ENCODE measurements at places on chromosomes 16 and 17.

DNA sequence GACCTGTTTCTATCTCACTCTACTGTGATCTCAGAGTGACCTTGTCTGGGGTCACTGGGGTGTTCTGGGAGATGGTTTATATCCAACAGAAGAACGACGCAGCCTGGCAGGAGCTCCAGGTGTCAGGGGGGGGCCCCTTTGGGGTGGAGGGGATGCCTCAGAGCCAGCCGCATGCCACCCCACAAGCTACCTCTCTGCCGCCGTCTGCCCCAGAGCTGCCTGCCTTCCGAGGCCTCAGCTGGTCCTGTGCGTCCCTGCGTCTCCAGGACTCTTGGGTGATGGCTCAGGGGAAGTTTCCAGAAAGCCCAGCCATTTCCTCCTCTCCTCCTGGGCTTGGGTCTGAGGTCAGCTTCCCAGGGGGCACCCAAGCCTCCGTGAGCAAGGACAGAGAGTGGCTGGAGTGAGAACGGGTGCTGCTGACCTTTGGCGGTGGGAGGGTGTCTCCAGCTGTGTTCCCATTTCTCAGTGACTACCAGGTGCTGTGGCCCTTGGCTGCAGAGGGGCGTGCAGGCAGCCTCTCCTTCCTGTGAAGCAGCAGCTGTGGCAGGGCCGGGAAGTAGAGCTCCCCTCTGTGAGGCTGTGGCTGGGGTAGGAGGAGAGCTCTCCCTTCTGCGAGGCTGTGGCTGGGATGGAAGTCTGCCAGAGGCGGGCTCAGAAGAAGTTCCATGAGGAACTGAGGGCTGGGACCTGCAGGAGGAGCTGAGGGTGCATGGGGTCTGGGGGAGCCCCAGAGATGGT lies 19.8 kb downstream of the JPH3 start:
- no peaks in the 10 kb centered on the region for H3K36me3 ChIP-seq
- H3K4me1 ChIP-seq, result peaks cover 6% of the 10 kb centered on the region
- no peak overlapping the region for H3K27ac ChIP-seq

DNA sequence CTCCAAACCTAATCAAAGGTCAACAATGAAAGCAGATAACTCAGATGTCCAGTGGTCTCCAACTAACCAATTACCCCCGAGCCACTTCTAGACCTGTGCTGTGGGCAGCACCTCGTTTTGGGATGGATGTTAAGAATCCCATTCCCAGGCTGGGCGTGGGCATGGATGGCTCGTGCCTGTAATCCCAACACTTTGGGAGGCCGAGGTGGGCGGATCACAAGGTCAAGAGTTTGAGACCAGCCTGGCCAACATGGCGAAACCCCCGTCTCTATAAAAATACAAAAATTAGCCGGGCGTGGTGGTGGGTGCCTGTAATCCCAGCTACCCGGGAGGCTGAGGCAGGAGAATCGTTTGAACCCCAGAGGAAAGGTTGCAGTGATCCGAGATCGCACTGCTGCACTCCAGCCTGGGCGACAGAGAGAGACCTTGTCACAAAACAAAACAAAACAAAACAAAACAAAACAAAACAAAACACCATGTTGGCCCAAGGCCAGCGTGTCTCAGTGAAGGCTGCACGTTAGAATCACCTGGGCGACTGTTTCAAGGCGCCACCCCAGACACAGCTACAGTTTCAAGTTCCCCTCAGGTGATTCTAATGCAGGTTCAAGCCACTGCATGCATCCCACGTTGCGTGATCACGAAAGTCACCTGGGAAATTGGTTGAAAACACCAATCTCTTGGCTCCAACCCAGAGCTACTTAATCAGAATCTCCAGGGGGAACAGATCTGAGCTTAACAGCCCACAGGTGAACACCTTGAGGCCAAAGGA lies 21.3 kb downstream of the COX4I1 start:
- H3K27ac ChIP-seq, result no peak overlapping the region
- no peak overlapping the region for H3K4me3 ChIP-seq
- peaks cover 2% of the 10 kb centered on the region for H3K4me1 ChIP-seq
- H3K36me3 ChIP-seq, result no peaks in the 10 kb centered on the region

- no peak overlapping the region for H3K27ac ChIP-seq
- H3K4me1 ChIP-seq, result peaks cover 3% of the 10 kb centered on the region
- peak overlapping the region; percentile 83 for H3K4me3 ChIP-seq
- H3K36me3 ChIP-seq, result no peaks in the 10 kb centered on the region
- no peak for DNase-seq
Measured at GRCh38 chr17:35142467-35142796, 329 bp upstream of the NLE1 start.

GRCh38 chr17:64385187-64386083 lies 5.2 kb downstream of the PECAM1 start:
- no peaks in the 10 kb centered on the region for H3K36me3 ChIP-seq
- no peak for DNase-seq
- H3K4me3 ChIP-seq, result no peak overlapping the region
- H3K27ac ChIP-seq, result no peak overlapping the region
- no peaks in the 10 kb centered on the region for H3K27me3 ChIP-seq
- peaks cover 2% of the 10 kb centered on the region for H3K4me1 ChIP-seq

DNA sequence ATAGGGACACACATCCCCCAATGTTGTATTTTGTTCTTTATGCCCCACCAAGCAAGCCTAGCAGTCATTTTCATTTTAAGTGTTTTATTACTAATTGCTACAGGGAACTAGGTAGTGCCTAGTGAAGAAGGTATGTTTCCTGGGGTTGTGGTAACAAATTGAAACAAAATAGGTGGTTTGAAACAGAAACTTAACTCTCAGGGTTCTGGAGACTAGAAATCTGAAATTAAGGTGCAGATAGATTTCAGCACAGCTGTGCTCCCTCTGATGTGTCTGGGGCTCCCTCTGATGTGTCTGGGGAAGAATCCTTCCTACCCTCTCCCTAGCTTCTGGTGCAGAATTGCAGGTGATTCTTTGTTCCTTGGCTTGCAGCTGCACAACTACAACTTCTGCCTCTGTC lies 390.1 kb downstream of the ZFHX3 start:
- no peaks in the 10 kb centered on the region for H3K27me3 ChIP-seq
- H3K4me3 ChIP-seq, result no peak overlapping the region
- H3K36me3 ChIP-seq, result peaks cover 5% of the 10 kb centered on the region
- DNase-seq, result no peak
- H3K27ac ChIP-seq, result no peak overlapping the region

DNA sequence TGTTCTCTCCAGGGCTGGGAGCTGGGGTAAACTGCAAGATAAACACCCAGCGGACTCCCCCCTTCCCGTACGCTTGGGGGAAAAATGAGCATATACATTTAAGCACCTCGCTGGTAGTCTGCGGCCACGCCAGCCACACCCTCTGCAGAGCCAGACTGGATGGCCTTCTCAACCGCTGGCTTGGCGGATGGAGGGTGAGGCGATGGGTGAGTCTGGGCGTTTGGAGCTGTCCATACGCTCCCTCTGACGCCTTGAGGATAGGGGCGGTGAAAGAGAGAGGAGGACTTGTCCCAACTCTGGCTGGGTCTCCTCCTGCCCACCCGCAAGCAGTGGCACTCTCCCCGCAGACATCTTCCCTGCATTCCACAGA lies 1.0 kb downstream of the ITGA3 start:
- H3K27me3 ChIP-seq, result peaks cover 18% of the 10 kb centered on the region
- DNase-seq, result no peak
- H3K4me1 ChIP-seq, result peaks cover 31% of the 10 kb centered on the region
- H3K27ac ChIP-seq, result no peak overlapping the region
- no peaks in the 10 kb centered on the region for H3K36me3 ChIP-seq

- H3K4me3 ChIP-seq, result peak overlapping the region; percentile 86
- peaks cover 13% of the 10 kb centered on the region for H3K4me1 ChIP-seq
- peaks cover 12% of the 10 kb centered on the region for H3K27me3 ChIP-seq
- DNase-seq, result peak; percentile 80
- no peaks in the 10 kb centered on the region for H3K36me3 ChIP-seq
- H3K27ac ChIP-seq, result peak overlapping the region; percentile 88
Measured at GRCh38 chr16:11256661-11257130, 692 bp upstream of the SOCS1 start.

DNA sequence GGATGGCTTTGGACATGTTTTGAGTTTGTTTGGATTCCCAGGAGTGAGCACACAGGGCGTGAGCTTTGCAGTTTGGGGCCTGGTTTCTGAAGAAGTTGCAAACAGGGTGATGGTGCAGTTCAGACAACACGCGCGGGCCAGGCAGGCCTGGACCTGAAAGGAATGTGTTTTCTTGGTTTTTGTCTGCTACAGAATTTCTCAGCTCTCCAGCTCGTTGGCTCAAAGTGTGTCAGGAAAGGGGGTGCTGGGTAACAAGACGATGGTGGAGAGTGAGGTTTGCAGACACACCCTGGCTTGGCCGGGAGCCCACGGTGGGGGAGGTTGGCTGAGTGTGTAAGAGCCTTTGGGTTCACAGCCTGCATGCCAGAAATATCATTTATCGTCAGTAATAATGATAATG lies 82.3 kb downstream of the CMIP start:
- H3K27ac ChIP-seq, result peak overlapping the region; percentile 11
- H3K4me1 ChIP-seq, result peaks cover 10% of the 10 kb centered on the region
- DNase-seq, result no peak
- H3K4me3 ChIP-seq, result no peak overlapping the region
- peaks cover 5% of the 10 kb centered on the region for H3K36me3 ChIP-seq
- H3K27me3 ChIP-seq, result peaks cover 10% of the 10 kb centered on the region

GRCh38 chr16:88499836-88500251 lies 46.8 kb downstream of the ZFPM1 start:
- peaks cover 6% of the 10 kb centered on the region for H3K27me3 ChIP-seq
- H3K4me3 ChIP-seq, result no peak overlapping the region
- H3K4me1 ChIP-seq, result peaks cover 5% of the 10 kb centered on the region

DNA sequence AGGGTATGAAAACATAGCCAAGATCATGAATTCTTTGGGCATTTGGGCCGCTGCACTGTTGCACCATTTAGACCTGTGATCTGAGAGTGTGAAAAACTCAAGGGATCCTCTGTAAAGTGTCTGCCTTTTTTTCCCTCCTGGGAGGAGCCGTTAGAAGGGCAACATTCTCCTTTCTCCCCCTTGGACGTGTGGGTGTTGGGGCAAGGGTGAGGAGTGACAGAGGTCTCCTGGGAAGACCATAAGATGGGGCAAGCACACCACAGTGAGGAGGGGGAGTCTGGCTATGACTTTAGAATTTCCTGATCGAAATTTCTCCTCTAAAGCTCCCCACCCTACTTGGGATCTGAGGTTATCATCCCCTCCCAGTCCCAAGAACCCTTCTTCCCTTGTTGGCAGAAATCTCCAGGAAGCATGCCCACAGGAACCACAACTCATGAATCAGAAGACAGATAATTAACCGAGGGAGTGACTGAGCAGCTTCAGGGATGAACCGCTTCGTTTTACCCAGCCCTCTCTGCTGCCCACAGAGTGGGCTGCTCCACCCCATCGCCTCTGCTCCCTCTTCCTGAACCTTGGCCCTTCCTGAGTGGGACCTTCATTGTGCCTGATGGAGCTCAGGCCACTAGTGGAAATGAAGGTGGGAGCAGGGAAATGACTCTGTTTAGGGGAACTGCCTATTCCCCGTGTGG lies 4.2 kb downstream of the ITGB3 start:
- H3K36me3 ChIP-seq, result peaks cover 4% of the 10 kb centered on the region
- no peak for DNase-seq
- H3K27ac ChIP-seq, result no peak overlapping the region
- H3K4me3 ChIP-seq, result no peak overlapping the region
- H3K27me3 ChIP-seq, result peaks cover 18% of the 10 kb centered on the region

GRCh38 chr17:21039839-21040575 lies 2.8 kb downstream of the USP22 start:
- DNase-seq, result no peak
- H3K4me1 ChIP-seq, result peaks cover 30% of the 10 kb centered on the region
- peaks cover 9% of the 10 kb centered on the region for H3K27me3 ChIP-seq

- H3K4me3 ChIP-seq, result peak overlapping the region; percentile 84
- peaks cover 7% of the 10 kb centered on the region for H3K27me3 ChIP-seq
- H3K4me1 ChIP-seq, result peaks cover 2% of the 10 kb centered on the region
- H3K27ac ChIP-seq, result no peak overlapping the region
- DNase-seq, result no peak
Measured at GRCh38 chr17:75271955-75272847, 1.2 kb upstream of the MIF4GD start.

- no peak overlapping the region for H3K27ac ChIP-seq
- H3K4me1 ChIP-seq, result peaks cover 12% of the 10 kb centered on the region
- H3K27me3 ChIP-seq, result peaks cover 21% of the 10 kb centered on the region
- H3K36me3 ChIP-seq, result no peaks in the 10 kb centered on the region
- DNase-seq, result no peak
Measured at GRCh38 chr17:38706505-38707216, 1.6 kb downstream of the MLLT6 start.

DNA sequence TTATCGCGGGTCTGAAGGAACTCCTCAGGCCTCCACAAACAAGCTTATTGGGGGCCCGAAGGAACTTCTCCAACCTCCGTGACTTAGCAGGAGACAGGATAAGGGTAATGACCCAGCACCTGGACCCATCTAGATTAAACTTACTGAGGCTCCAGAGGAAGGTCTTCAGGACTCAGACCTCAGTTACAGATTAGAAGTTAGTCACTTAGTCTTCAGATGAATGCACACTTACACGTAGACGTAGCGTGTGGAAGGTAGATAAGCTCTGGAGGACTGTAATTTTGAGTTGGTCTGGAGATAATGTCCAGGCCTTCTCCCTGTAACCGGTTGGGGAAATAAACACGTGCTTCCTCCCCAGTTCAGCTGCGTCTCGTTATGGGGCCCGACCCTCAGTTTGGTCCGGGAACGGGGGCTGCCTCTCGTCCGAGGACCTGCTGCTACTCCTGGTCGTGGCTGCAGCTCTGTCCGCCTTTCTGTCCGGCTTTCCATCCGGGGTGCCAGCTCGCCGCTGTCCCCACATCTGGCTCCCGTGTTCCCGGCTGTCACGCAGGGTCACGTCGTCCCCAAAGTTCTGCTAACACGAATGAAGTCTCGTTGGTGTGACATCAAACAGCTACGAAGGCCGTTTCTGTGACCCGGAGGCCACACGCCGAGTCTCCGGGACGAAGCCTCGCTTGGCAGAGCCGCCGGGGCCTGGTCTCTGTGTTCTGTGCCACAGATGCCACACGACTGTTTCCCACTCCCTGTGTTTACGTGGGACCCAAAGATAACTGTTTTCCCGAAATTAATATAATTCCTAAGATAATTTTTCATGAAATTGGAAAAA lies 11.8 kb upstream of the SECTM1 start:
- no peak overlapping the region for H3K4me3 ChIP-seq
- H3K4me1 ChIP-seq, result no peaks in the 10 kb centered on the region
- no peak for DNase-seq
- H3K36me3 ChIP-seq, result no peaks in the 10 kb centered on the region

DNA sequence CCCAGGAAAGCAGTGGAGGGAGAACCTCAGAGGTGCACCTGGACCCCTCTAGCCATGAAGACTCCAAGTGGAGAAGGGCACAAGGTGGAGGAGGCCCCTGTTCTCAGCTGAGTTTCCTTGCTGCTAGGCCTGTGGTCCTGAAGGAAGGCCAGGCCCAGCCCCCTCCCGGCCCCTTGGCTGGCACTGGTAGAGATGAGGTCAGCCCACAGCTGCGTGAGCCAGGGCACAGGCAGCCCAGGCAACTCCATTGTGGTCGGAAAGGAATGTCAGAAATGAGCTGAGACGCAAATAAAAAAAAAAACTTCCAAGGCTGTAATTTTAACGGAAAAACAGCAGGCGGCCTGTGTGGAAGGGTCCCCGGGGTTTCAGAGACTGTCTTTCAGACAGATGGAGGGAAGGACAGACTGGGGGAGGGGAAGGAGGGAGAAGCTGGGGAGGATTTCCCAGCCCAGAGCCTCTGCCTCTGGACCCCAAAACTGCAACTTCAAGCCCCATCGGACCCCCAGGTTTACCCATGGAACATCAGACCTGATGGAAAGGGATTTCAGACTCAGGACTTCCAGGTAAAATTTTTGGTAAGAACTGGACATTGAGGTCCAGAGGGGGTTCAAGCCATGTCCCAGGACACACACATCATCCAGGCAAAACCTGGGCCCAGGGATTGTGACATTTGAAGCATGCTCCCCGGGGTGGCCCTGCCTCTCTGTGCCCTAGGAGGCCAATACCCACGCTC lies 25.6 kb upstream of the MRPS23 start:
- peak overlapping the region; percentile 93 for H3K27ac ChIP-seq
- DNase-seq, result peak; percentile 70
- H3K4me3 ChIP-seq, result peak overlapping the region; percentile 76
- no peaks in the 10 kb centered on the region for H3K36me3 ChIP-seq
- H3K27me3 ChIP-seq, result peaks cover 6% of the 10 kb centered on the region
- peaks cover 47% of the 10 kb centered on the region for H3K4me1 ChIP-seq

Measured in glutamatergic neuron (in vitro differentiated cells).